Activated gamma-delta T cell treated with Interleukin-2 at 50 U/mL for 16 hours (primary cell): ENCODE measurements at places on chromosomes 7 and 10.
A peak's percentile ranks its signal among the peaks of the same experiment; 100 is the strongest.

DNA sequence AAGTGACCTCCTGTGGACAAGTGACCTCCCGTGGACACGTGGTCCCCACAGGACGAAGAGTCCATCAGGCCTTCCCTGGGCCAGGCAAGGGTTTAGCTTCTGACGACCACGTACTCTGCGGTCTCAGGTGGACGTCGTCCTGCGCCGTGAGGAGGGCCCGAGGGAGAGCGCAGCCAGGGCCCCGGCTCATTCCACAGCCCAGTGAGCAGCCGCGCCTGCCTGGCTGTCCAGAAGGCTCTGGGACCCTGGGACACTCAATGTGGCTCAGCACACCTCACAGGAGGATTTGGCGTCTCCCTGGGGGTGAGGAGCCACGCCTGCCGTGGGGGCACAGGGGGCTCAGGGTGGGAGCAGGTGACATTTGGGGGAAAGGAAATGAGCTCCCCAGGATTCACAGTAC lies 64.4 kb upstream of the CFAP46 start:
- no peak for DNase-seq

DNA sequence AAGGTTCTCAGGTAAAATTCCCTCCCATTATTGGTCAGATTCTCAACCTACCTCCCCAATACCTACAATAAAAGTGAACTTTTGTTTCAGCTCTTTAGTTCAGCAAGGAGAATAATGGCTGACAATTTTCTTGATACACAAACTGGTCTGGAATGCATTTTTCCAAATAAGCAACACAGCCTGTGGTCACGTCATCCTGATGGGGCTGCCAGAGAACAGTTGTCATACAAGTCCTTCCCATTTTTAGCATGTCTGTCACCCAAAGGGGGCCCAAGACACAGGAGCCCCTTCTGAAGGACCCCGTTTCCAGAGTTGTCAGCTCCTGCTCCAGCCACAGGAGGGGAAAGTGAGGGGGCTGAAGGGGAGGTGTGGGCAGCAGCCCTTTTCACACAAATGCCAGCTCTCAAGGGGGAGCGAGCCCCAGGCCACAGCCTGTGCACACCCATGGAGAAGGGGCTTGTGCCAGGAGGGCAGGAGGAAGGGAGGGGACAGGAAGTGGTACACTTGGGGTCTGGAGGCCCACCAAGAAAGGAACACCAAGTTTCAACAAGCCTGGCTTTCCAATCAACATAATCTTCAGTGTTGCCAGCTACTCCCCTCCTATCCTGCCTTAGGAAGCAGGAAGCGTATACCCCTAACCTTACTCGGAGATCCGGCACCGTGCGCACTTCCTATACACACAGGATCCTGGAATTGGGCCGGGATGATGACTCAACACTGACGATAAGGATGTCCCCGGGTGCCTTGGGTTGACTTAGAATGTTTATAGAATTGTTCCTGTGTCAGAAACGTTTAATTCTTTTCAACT lies 43.4 kb upstream of the PDLIM1 start:
- no peak for DNase-seq

DNA sequence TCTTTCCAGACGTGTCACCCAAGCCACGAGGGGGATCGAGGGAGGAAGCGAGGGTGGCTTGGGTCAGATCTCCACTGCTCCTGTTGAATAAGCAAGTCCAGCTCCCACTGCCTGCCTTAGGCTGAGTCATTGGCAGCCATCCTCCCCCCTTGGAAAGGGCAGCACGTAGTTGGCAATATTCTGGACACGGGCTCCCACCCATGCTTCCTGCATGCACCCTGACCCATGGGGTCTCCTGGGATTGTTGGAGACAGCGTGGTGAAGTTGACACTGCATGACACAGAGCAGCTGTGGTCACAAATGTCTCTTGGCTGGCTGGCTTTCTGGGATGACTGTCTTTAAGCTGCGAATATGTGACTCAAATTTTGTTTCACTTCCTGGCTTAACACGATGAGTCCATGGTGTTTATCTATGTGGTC lies 11.2 kb downstream of the BTBD16 start:
- no peak for DNase-seq

DNA sequence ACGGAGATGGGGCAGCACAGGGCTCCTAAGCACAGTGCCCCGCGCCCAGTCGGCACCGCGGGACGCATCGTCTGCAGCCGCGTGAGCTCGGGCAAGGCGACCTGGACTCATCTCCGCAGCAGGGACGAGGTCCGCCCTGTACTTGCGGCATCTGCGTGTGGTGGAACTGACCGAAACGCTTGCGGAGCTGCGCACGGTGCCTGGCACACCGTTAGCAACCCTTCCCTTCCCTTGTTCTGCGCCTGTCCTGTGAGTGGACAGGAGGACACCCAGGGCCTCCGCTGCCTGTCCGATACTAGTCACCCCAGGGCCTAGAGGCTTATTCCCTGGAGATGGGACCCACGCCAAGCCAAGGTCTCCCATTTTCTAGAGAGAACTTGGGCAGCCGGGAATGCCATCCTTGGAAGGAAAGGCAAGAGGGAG lies 98.5 kb downstream of the WDR11 start:
- DNase-seq: no peak

DNA sequence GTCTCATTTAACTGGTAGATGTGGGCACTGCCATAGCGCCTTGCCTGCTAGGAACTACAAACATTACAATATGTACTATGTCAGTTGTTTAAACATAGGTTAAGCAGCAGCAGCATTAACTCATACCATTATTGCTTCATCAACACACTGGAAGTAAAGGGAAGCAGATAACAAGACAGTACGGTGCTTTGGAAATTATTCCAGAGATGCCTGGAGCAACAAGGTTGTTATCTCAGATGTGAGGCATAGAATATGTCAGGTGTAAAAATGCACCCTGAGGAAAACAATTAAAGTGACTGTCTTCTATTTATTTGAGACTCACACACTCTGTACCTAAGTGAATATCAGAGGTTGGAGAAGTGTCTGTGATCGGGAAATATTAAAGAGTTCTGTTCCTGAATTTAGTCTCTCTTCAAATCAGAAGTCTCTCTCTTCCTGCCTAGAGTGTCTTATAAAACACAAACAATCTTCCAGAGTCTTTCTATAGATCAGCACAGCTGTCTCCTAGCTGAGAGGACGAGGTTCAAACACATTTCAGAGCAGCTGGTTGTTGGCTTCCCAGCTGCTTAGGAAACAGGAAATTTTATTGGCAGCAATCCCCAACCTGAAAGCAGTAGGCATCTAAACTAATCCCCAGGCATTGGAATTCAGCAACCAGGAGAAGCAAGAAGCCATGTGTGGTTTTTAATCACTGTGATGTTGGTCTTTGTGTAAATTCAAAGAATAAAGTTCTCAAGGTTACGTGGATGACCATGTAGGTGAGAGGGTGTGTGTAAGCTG lies 994.4 kb upstream of the LRRTM3 start:
- DNase-seq: no peak

DNA sequence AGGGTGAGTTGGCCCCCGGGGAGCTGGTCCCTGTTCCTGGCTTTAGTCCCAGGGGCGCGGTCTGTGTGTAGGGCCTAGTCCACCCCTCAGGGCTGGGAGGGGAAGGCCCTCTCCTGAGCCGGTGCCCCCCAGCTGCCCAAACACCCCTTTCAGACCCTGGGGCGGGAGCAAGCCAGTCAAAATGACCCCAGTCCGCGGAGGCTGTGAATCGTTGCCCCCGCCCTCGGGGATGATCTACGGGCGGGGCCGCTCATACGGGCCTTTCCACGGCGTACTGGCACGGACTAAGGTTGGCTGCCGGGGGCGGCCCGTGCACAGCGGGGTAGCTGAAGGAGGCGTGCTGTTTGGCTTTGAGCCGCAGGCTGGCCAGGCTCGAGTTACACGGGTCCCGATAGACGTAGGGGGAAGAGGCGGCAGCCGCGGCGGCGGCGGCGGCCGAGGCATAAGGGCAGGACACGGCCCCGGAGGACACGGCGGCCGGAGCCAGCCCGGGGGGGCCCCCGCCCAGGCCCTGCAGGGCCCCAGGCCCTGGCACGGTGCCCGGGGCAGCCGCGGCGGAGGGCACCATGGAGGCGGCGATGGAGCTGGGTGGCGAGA lies 4.3 kb downstream of the ELOVL3 start:
- DNase-seq: no peak

- DNase-seq: no peak
These were observed 15.2 kb downstream of the WDR91 start for GRCh38 chr7:135195968-135196629.

- no peak for DNase-seq
These were observed 93.5 kb upstream of the DIP2C start for GRCh38 chr10:782751-783648.

GRCh38 chr7:81407094-81407493 lies 362.8 kb downstream of the HGF start:
- no peak for DNase-seq

DNA sequence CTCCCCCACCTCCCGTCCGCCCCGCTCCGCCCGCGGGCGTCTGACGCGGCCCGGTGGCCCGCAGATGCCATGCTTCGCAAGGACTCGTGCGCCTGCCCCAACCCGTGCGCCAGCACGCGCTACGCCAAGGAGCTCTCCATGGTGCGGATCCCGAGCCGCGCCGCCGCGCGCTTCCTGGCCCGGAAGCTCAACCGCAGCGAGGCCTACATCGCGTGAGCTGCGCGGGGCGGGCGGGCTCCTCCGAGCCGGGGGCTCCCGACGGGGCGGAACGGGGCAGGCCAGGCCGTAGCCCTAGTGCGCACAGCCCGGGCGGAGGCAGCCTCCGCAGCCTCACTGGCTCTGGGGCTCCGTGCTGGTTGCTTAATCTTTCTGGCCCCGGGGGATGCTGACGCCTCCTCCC lies 2.8 kb downstream of the ASIC3 start:
- DNase-seq: peak; percentile 29

GRCh38 chr7:106278695-106279094 lies 6.1 kb downstream of the NAMPT start:
- no peak for DNase-seq

DNA sequence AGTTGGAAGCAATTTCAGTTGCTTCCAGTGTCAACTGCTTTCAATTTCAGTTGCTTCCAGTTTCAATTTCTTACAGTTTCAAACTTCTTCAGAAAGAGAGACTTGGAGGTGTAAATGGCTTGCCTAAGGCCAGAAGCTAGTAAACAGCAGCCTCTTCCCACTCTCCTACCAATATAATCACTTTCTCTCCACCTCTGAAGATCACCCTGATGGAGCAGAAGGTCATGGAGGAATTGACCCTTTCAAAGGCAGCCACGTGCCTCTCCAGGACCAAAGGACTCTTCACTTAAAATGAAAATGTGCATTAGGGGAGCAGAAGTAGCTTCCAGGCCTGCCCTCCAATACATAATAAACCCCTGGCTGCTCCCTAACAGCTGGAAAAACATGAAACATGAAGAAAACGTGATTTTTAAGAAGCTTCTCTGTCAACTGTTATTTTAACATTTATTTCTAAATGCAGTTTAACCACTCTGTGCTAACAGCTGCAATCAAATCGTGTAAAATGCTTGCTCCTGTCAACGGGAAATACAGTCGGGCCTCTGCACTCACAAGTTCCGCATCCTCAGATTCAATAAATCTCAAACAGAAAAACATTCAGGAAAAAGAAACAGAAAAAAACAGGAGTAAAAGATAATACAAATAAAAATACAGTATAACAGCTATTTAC lies 1020.6 kb downstream of the XPNPEP1 start:
- no peak for DNase-seq

GRCh38 chr10:75211007-75211691 lies 553 bp downstream of the VDAC2 start:
- peak; percentile 8 for DNase-seq

DNA sequence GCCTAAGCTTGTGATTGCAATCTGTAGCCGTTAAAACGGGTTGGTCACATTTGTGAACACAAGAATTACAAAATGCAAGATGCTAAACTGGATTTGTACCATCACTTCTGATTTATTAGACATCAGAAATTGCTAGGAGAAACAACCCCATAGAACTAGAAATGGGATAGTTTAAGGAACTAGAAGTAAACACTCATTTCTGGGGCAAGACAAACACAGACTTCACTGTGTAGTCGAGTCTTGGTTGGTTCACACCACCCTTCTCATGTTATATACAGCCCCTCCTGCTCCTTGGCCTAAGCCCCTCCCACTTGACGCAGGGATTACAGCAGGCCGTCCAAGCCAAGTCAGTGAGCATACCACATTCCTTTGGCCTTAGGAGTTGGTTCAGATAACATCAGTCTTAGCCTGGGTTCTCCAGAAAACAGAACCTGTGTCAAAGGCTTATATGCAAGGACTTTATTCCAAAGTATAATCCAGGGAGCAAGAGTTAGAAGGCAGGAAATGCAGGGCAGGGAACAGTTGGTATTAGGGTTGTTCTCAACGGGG lies 2.0 kb upstream of the NRAP start:
- DNase-seq: no peak

- no peak for DNase-seq
These were observed 18.9 kb upstream of the ZNF138 start for GRCh38 chr7:64775289-64775688.

- DNase-seq: no peak
These were observed 178.5 kb downstream of the MACC1 start for GRCh38 chr7:20038676-20039075.

DNA sequence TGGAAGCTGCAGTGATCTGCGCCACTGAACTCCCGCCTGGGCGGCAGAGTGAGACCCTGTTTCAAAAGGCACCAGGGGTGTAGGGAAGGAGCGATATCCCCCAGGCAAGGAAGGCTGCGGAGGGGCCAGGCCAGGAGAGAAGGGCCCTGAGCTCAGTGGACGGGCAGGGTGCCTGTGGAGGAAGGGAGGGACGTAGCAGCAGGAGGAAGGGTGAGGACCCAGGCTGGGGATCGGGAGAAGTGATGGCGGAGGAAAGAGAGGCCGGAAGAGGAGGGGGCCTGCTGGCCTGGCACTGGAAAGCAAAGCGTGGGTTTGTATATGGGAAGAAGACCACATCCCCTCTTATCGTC lies 45.6 kb downstream of the ALOX5 start:
- no peak for DNase-seq

DNA sequence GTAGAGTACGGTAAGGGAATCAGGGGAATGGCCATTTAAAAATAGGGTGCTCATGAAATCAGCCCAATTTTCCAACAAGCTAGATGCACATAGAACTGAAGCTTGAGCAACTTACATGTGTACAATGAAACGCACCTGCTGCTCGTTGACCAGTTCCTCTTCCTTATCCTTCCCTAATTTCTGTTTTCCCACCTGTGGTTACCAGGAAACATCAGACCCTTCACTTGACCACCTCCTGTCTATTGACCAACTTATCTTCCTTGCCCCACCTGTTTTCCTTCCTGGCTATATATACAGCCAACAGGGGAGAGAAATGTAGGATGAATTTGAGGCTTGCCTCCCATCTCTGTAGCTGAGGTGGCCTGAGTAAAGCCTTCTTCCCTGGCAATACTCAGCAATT lies 37.8 kb upstream of the RAPGEF5 start:
- DNase-seq: no peak

DNA sequence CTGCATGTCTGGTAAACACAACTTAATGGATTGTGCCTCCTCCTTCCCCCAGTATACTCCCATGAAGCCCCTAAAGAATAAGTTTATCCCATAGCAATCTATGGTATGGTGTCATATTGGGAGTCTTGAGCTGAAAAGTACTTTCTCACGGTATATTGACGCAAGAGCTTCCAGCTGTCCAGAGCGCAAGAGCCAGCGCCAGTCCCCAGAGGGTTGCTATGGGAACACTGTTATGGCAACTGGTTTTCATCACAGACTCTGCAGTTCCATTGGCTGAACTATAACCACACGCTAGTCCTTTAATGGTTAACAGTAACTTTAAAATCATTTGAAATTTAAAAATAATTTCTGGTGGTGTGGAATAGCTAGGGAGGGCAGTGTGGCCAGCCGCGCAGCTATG lies 46.9 kb downstream of the PRPF18 start:
- no peak for DNase-seq
